ENCODE measurements at places on chromosomes 11 and 22.
A peak's percentile ranks its signal among the peaks of the same experiment; 100 is the strongest.

DNA sequence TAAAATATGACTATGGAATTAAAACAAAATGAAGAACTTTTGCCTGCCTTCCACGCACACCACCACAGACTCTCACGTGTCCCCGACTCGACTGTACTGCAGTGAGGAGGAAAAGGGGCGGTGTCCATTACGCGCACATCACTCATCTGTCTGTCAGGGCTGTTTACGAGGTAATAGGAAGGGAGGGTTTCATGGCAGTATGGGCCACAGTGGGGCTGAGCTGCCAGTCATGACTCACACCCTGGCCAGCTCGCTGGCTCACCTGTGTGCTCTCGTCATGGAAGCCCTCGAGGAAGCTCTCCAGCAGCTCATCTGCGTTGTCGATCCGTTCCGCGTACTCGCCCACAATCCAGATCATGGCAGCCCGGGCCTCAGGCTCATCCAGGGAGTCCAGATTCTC is 33.5 kb upstream of the RASL10A start:
- no peak for DNase-seq

DNA sequence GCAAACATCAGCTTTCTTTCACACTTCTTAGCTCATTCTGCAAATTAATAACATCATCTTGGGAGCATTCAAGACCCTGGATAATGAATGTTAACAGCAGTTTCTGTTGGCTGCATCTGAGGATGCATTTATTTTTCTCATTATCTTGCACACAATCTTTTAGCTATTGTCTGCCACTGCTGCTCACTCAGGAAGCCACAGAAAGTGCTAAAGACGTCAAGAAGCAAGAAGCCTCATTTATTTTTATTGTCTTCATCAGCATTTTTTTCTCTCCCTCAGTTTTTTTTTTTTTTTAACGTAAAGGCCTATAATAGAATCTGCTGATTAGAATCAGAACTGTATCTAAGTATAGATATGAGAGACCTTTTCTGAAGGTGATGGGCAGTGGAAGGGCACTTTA is 1339.4 kb downstream of the FAM181B start:
- DNase-seq: no peak

DNA sequence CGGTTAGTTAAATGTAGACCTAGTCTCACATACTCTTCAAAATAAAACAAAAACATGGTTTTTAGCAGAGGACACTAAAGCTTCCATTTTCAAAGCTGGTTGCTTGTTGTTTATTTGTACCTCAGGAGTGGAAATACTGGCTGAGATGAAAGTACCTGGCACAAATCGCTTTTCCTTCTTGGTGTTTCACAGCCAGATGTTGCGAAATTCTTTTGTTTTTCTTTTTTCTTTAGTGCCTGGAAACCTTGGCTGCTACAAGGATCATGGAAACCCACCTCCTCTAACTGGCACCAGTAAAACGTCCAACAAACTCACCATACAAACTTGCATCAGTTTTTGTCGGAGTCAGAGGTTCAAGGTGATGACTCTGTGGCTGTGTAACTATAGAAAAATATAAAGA is 48.3 kb downstream of the KREMEN1 start:
- no peak for DNase-seq

- no peak for DNase-seq
These were observed 388.8 kb downstream of the LUZP2 start for GRCh38 chr11:24885580-24886173.

- DNase-seq: peak; percentile 57
These were observed 9.6 kb upstream of the PDE2A start for GRCh38 chr11:72683782-72684200.

DNA sequence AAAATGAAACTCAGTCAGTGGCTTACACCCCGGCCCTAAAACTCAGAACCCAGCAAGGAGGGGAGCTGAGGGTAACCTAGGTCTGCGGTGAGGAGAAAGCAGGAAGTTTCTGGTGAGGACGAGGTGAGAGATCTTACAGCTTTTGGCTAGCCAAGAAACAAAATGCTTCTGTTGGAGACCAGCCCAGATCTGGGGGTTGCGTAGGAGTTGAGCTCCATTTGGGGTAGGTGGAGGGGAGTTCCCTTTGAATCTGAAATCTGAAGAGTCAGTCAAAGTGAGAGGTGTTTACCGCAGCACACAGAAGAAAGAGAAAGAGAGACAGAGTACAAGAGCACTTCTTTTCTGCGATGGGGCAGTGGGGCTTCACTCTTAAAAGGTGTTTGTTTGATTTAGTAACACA is 29.6 kb downstream of the EHF start:
- DNase-seq: no peak

DNA sequence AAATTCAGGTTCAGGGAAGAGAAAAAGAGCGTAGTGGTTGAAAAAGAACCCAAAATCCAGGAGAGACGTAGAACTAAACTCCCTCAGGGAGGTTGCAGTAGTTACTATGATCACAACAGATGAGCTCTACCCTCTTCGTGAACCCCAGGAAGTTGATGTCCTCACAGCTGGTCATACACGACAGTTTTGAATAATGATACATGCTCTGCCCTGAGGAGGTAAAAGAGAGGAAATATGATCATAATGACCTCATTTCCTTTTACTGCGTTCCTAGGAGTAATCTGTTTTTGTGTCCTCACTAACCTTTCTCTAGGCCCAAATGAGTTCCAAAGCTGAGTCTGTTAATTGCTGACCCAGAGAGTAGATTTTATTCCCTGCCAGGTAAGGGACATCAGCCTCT is 1.3 kb downstream of the PATE2 start:
- no peak for DNase-seq

DNA sequence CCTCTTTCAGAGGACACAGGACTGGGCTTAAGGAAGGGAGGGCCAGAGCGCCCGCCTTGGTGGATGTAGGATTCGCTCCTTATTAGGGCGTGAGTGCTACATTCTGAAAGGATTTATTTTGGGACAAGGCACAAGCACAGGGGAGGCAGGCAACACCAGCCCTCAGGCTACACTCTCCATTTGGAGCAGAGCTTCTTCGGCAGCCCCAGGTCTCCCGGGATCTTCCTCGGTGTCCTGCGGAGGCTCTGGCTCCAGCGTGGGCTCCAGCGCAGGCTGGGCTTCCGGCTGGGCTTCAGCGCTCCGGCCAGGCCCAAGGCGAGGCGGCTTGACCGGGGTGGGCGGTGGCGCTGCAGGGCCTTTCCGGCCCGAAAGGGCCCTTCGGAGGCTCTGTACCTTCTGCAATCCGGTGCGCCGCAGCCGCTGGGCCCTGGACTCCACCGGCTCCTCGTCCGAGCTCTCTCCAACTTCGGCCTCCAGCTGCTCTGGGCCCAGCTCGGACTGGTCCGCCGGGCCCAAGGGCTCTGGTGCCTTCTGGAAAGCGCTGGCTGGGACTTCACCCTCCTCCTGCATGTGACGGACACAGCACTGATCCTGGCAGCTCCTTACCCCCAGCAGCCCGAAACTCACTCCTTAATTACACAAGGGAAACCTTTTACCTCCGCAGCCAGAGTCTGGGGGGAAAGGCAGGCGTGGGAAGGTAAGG is 1.1 kb downstream of the CAVIN3 start:
- no peak for DNase-seq

DNA sequence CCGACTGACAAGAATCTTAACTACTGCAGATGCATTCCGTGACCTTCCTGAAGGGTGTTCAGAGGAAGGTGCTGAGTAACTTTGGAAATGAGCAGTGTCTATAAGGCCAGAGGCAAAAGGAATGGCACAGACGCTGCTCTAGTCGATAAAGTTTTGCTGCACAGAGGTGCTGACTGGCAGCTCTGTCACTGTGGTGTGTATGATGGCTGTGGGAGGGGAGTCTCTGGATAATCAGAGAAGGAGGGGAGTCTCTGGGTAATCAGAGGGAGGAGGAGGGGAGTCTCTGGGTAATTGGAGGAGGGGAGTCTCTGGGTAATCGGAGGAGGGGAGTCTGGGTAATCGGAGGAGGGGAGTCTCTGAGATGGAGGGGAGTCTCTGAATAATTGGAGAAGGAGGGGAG is 18.4 kb downstream of the PTDSS2 start:
- DNase-seq: no peak

- no peak for DNase-seq
These were observed 9.0 kb downstream of the KCNQ1OT1 start for GRCh38 chr11:2690596-2691354.

- DNase-seq: no peak
These were observed 47.5 kb upstream of the RASSF10 start for GRCh38 chr11:12961615-12962014.

DNA sequence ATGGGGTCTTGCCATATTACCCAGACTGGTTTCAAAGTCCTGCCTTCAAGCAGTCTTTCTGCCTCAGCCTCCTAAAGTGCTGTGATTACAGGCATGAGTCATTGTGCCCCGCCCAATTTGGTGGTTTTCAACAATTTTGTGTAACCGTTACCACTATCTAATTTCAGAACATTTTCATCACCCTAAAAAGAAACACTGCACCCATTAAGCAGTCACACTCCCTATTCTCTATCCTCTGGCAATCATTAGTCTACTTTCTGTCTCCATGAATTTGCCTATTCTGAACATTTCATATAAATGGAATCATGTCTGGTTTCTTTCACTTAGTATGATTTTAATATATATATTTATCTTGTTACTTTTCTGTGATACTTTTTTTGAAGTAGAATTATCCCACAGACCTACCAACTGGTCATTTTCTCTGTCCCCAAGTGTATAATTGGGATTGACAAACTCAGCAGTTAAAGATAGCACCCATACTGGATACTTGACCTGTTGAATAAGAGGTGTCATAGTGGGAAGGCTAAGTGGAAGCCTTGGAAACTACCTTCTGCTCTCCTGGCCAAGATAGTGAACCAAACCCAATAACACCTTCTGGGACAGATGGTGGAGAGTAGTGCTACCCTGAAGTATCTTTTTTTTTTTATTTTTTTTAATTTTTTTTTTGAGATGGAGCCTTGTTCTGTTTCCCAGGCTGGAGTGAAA is 64.8 kb downstream of the STIM1 start:
- no peak for DNase-seq

DNA sequence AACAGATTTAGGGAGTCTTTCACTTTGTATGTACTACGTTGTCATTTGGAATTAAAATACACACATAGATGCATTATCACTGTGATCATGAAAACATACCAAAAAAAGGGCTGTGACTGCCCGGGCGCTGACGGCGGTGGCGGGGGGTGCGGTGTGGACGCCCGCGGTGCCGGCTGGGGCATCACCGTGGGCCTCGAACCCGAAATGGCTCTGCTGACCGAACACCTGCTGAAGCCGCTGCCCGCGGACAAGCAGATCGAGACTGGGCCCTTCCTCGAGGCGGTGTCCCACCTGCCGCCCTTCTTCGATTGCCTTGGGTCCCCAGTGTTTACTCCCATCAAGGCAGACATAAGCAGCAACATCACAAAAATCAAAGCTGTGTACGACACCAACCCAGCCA is 16.2 kb downstream of the MRGPRX4 start:
- no peak for DNase-seq

- no peak for DNase-seq
These were observed 16.5 kb upstream of the CSTF3 start for GRCh38 chr11:33177676-33178336.

- DNase-seq: peak; percentile 70
These were observed 3.8 kb downstream of the GAL3ST3 start for GRCh38 chr11:66045177-66045639.

DNA sequence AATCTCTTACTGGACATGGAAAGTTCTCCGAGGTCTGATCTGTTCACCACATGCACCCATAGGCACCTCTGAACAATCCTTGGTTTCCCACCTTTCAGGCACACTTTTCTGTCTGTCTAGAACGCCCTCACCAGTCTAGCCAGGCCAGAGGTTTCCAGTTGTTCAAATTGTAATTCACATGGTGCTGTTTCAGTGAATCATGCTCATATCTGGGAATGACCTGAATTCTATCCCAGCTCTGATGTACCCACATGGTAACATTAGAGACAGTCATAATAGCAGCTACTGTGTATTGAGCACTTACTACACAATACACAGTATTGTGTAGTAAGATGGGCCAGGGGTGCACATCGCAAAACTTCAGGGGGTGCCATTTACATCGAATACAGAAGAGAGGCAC is 138.2 kb downstream of the COMMD9 start:
- DNase-seq: no peak

GRCh38 chr22:50092342-50092741 is 2.5 kb downstream of the MOV10L1 start:
- no peak for DNase-seq

GRCh38 chr11:48683226-48683720 is 194.7 kb downstream of the OR4A47 start:
- DNase-seq: no peak

GRCh38 chr11:72103754-72104167 is 664 bp upstream of the LAMTOR1 start:
- DNase-seq: no peak

GRCh38 chr11:67351275-67352005 is 1.9 kb downstream of the POLD4 start:
- no peak for DNase-seq

- no peak for DNase-seq
These were observed 68.9 kb downstream of the C11orf58 start for GRCh38 chr11:16807306-16807705.

- no peak for DNase-seq
These were observed 11.8 kb upstream of the FNBP4 start for GRCh38 chr11:47778878-47779483.

- no peak for DNase-seq
These were observed 4.0 kb downstream of the RPS13 start for GRCh38 chr11:17073370-17074027.

GRCh38 chr11:126864934-126865333 is 135.6 kb downstream of the KIRREL3 start:
- no peak for DNase-seq

- DNase-seq: no peak
These were observed 247.1 kb downstream of the MIAT start for GRCh38 chr22:26904483-26904882.

GRCh38 chr11:37322333-37323194 is 724.5 kb upstream of the RAG2 start:
- no peak for DNase-seq

DNA sequence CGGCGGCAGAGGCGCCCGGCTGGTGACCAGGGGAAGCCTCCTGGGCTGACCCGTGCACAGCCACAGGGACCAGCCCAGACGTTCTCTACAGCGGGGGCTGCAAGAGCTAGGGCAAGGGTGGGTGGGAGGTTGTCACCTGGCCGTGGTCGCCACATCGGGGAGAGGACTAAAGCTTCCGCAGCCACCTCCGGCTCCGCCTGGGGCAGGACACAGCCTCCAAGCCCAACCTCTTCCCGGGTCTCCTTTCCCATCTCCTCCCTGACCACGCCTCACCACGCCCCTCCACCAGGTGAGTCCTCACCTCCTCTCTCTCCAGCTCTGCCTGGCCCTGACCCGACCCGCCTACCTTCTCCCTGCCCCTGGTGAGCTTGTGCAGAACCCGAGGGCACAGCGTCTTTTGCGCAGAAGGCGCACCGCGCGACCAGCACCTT is 75.9 kb upstream of the LMO1 start:
- no peak for DNase-seq

DNA sequence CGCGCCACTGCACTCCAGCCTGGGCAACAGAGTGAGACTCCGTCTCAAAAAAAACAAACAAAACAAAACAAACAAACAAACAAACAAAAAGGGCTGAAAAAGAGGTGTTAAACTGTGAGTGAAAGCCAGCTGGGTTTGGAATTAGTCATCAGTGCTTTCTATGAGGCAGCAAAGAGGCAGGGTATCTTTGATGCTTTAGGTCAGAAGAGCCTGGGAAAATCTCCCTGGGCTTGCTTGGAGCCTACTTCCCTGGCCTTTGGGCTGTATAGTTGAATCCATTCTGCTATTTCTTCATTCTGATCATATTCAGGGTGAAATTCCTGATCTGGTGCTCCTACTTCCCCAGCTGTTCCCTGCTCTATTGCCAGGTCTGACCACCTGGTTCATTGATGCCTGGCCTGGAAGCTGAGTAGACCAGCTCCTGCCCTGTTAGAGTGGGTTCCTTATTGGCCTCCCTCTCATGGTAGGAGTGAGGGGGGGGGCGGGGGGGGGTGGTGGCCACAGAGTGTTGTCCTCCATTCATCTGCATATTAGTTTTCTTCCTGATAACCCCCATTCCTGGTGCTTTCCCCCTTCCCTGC is 65.6 kb downstream of the INSC start:
- DNase-seq: no peak
